ENCODE measurements at places on chromosomes 13 and 19.

DNA sequence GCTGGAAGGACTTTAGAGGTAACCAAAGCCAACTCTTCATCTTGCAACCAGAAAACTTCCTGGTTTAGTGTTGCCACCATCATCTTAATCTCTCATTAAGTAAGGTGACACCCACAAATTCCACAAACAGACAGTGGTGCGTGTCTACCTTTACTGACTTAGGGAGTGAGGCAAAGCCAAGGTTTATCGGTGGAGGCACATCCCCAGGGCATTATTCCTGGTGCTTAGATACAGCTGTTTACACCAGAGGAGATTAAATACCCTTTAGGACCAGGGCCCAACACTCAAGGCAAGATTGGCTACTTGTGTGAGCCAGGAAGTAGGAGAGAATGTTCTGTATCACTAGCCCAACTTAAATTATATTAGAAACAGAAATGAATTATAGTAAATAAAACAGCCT, 9.5 kb downstream of the STOML3 start:
- DNase-seq, result no peak

DNA sequence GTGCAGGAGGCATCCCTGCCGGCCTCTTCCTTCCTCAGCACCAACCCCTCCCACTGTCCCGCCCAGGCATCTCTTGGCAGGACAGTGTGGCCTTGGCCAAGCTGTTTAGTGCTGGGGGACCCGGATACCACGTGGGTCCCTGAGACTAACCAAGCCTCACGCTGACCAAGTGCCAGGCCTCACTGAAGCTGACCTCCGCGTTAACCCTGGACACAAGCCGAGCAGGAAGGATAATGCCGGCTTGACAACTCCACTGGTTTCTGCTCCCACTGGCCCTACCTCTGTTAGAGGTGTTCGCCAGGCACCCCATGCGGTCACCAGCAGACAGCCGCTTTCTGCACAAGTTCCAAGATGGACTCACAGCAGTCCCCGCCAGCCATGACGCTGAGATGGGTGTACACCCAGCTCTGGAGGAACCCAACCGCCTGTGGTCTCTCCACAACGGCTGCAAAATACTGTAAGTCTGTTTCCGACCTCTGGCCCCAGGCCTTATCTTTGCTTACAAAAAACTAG, 12.4 kb downstream of the GRTP1 start:
- DNase-seq, result no peak

GRCh38 chr19:4390017-4390566, 10.3 kb downstream of the SH3GL1 start:
- no peak for DNase-seq

DNA sequence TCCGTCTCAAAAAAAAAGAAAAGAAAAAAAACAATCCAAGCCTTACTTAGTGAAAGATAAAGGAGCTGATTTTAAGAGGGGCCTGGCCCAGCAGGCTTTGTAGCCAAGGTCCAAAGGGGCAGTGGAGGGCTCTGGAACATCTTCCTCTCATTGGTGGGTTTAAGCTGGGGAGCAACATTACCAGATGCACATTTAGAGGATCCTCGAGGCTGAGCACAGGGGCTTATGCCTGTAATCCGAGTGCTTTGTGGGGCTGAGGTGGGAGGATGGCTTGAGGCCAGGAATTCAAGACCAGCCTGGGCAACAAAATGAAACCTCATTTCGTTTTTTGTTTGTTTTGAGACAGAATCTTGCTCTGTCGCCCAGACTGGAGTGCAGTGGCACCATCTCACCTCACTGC, 8.0 kb upstream of the TMEM160 start:
- DNase-seq, result no peak

DNA sequence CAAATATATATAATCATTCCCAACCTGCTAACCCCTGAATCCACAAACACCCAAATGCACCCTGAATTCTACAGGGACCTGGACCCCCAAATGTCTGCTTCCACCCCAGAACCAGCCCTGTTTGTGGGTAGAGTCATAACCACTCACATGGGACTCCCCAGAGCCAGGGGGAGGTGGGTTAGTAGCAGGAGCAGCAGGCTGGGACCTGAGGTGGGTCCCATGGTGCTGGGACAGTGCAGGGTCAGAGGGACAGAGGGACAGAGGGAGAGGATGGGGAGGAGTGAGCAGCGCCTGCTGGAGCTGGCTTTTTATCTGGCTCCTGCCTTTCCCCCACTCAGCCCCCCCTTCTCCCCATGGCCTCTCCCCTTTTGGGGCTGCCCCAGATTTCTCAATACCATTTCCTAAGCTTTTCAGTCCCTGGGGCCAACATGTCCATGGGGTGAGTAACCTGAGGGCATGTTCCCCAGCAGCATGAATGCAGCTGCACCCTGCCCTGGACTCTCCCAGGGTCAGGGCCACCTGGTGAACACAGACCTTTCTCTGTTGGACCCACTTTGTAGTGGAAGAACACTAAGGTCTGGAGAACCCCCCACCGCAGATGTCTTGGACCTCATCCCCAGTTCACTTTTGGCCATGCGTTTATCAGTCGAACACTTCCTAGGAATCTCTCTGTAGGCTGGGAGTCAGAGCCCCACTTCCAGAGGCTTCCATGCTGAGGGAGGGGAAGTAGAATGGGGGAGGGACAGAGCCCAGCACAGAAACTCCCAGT, at the start of gene C3:
TSS of gene C3 (minus strand) at position 282 of the 769 bp plus-strand sequence. CDS start at position 221, 61 bp downstream.
- no peak for DNase-seq

DNA sequence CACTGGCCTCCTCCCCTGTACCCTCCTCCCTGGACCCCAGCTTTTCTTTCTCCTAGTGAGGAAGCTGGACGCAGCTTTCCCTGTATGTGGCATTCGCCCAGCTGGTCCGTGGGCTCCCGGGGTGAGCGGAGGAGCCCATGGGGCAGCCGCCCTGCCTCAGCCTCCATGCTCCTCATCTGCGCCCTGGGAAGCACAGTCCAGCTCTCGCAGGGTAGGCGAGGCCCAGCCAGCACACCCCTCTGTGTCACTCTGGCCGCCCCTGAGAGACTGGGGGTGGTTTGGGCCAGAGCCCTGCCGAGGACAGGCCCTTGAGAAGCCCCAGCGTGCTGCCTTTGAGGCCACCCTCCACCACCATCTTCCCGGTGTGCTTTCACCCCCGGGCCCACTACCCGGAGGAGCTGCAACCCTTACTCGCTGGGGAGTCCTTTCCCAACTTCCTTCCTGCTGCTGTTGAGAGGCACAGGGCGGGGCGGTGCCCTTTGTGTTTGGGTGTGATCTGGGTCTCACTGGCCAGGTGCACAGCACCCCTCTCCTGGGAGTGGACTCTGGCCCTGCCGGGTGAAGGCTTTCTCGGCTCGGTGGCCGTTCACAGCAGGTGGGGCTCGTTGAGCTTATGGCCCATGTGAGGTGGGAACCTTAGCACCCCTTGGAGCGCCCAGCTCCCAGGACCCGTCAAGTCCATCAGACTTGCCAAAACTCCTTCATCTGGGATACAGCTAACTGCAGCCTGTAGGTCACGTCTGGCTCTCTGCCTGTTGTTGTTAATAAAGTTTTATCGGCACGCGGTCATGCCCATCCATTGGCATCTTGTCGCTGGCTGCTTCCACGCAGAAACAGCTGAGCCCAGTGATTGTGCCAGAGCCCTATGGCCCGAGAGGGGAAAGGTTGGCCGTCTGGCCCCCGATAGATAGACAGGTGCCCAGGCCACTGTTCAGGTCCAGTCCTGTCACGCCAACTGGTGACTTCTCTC, 3.2 kb downstream of the NCLN start:
- no peak for DNase-seq

DNA sequence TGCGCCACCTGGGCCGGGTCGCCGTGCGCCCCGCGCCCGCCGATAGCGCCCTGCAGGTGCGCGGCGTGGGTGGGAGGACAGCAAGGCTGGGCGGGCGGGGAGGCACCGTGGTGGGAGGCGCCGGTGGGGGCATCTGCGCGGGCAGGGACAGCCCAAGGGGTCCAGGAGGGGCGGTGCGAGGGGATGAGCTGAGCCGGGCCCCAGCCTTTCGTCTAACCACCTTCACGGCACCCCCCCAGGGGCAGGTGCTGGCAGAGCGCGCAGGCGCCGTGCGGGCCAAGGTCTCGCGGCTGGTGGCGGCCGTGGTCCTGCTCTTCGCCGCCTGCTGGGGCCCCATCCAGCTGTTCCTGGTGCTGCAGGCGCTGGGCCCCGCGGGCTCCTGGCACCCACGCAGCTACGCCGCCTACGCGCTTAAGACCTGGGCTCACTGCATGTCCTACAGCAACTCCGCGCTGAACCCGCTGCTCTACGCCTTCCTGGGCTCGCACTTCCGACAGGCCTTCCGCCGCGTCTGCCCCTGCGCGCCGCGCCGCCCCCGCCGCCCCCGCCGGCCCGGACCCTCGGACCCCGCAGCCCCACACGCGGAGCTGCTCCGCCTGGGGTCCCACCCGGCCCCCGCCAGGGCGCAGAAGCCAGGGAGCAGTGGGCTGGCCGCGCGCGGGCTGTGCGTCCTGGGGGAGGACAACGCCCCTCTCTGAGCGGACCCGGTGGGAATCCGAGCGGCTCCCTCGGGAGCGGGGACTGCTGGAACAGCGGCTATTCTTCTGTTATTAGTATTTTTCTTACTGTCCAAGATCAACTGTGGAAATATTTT, 3.1 kb downstream of the KISS1R start:
- no peak for DNase-seq

- DNase-seq, result no peak
Observed at GRCh38 chr19:43721469-43722048, 5.7 kb downstream of the IRGC start.

DNA sequence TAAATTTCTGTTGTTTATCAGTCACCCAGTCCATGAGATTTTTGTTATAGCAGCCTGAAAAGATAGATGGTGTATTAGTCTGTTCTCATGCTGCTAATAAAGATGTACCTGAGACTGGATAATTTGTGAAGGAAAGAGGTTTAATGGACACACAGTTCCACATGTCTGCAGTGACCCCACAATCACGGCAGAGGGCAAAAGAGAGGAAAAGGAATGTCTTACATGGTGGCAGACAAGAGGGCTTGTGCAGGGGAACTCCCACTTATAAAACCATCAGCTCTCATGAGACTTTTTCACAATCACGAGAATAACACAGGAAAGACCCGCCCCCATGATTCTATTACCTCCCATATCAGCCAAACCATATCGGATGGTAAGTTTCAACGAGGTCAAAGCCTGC, 309.2 kb downstream of the LIG4 start:
- DNase-seq, result no peak

- no peak for DNase-seq
Observed at GRCh38 chr13:107124730-107125129, 556.8 kb upstream of the ARGLU1 start.

Data from C1 segment of cervical spinal cord (tissue), 14 donors.